ENCODE measurements at places on chromosomes 2 and 18.

GRCh38 chr2:226969417-226970080 lies 133.7 kb downstream of the RHBDD1 start:
- no peak for DNase-seq

GRCh38 chr18:79617511-79618500 lies 61.8 kb upstream of the CTDP1 start:
- DNase-seq, result no peak

DNA sequence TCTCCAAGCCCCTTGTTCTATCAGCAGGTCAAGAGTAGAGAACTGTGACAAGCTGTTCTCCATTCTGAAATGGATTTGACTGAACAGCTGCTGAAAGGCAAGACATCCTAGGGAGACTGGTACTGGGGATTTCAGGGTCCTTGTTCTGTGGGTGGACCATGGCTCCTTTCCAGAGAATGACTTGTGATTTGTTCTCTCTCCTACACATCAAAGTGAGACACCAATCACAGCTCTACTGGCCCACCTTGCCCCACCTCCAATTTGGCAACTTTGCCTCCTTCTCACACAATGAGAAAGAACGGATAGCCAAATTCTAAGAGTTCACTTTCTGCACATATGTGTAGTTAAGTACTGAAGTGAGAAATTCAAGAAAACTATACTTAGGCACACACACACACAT lies 67.4 kb downstream of the BCL11A start:
- DNase-seq, result no peak

DNA sequence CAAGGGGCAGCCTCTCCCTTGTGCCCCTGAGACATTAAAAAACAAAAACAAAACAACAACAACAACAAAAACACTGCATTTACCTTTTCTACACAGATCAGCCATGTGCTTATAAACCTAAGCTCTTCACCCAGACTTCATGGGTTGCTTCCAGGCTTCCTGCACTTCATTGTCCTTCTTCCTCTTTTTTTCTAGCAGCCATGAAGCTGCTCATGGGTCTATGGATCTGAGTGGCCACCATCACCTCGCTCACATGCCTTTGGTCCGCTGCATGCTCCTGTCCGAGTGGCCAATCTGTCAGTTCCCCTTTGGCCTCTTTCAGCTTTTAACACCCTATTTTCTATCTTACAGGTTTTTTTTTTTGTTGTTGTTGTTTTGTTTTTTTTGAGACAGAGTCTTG lies 9.0 kb upstream of the TET3 start:
- DNase-seq, result no peak

- no peak for DNase-seq
These were observed 36.8 kb upstream of the LDLRAD4 start for GRCh38 chr18:13181765-13182164.

DNA sequence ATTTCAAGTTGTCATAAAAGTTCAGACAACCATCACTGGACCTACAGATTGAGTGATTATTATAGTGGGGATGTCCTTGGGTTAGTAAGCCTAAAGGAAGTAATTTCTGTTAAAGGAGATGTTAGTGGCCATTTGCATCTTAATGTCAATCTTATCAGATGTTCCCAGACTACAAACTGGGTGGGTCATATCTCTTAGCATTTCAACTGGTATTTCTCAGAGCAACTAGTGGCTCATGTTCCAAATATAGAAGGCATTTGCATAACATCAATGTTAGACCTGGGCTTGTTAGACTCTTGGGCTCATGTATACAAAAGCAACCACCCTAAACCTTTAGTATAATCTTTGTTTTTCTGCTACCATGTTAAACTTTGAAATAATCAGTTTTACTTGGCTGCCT lies 17.9 kb downstream of the PLEKHA3 start:
- DNase-seq, result no peak

DNA sequence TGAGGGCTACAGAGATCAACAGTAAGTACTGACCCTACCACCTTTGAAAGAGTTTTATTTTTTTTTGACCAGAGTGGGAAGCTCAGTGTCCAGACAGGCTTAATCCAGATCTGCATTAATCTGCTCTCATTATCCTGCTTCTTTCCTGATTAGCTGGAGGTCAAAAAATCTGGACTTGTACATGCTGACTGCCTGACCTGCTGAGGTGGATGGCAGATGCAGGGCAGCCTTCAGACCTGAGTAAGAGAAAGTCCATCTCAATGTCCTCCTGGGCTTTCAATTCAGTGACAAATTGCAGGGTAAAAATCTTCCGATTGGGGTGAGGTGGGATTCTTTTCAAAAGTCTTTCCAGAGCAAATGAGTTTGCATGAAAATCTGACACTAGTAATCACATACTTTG lies 998.8 kb upstream of the PIK3C3 start:
- DNase-seq, result no peak

DNA sequence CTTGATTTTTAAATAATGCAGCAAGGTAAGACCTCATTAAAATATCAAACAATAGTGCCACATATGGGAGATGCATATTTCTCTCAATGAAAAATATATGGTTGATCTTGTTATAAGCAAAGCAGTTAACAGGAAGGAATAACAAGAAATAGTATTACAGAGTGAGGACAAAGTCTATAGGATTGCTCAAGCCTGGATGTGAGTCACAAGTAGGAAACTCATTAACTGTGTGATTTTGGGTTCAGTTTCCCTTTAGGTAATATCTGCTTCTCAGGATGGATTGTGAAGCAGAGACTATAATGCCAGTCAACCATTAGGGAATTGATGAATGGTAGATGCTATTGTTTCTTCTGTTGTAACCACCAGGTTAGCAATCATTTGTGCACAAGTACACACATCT lies 42.9 kb upstream of the SPHKAP start:
- no peak for DNase-seq

DNA sequence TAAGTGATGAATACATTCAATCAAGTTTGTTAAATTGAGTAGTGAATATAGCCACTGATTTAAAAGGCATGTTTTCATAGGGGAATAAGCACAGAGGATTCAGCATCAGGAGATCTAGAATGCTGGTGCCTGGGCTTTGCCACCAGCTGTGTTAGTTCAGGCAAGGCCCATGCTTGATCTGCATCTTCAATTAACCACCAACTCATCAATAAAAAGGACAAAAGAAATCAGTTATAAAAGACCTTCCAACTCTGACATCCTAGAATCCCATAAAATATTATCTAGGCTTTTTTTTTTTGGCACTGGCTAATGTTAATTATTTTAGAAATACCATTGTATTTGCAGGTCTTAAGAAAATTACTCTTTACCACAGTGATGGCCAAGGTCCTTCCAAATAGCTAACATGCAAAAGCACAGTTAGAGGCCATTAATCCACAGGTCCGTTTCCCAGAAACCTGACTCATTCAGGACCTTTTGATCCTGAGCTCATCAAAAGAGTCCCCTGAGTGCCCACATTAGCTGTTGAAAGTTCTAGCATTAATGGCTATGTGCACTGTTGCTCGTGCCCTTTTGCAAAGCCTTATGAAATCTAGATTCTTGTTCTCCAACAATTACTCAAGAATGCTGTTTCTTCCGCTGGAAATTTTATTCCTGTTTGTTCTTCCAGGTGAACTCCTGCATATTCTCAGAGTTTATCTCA lies 170.0 kb downstream of the CYRIA start:
- DNase-seq, result no peak

DNA sequence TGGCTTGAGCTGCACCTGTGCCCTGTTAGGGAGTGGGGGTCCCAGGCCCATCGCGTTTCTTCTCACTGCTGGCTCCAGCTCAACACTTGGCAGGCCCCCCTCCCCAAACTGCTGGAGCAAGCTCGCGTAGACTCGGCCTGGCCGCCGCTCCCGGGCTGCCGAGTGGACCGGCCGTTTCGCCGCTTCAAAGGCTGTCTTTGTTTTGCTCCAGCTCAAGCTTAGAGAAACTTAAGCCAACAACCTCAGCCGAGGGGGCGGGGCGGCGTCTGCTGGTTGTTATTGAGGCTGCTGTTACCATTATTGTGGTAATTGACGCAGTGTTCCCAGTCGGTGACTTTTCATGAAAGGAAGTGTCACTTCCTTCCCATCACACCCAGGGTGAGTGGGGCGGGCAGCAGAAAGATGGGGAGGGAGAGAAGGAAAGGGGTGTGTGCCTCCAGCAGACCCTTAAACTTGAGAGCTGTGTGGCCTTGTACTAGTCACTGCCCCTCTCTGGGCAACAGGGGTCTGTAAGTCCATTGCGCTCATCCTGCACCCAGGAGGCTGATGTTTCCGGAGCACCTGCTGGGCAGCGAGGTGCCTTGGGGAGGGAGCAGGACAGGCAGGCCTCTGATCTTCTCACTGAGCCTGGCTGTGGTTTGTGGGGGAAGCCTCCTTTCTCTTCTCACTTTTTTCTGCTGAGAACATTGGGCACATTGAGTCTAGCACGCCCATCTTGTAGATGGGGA lies 2.1 kb downstream of the ARID5A start:
- peak; percentile 95 for DNase-seq

DNA sequence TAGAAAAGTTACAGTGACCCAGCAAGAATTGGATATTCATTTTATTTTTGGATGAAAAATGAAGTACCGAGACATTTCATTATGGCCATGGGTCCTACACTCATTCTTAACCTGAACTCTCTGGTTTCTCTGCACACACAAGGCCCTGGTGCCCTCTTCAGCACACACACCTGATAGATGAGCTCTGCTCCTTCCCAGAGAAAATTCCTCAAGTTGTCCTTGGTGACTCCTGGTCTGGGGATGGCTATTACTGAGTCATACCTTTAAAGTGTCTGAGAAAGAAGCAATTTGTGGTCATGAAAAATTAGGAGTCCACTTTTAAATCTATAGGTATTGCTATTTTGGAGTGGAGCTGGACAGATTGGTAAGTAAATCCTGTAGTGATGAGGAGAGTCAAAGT lies 311.5 kb downstream of the CDH2 start:
- no peak for DNase-seq

- no peak for DNase-seq
These were observed 57.4 kb downstream of the MYO1B start for GRCh38 chr2:191302459-191303139.

All from suprapubic skin (tissue), 4 donors.